ENCODE measurements at places on chromosomes 6 and 20.

DNA sequence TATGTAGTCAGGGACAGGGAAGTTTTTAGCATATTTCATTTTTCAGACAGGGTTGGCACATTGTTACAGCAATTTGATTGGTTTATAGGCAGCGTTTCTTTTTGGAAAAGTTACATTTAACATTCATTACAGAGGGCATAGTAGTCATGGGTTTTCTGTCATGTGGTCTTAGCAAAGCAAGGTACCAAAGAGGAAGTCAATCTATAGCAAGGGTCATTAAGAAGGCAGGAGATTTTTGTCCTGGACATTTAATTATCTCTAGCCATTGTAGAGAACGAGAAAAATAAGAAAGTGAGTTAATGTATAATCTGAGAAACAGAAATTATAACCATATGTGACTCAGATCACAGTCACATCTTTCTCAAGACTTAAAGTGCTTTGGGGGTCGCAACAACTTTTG, 47.4 kb downstream of the TPD52L1 start:
- DNase-seq: no peak

- peak; percentile 77 for DNase-seq
Observed at GRCh38 chr20:32031007-32031958, 20.8 kb upstream of the HCK start.

GRCh38 chr6:150622941-150623874, 23.5 kb downstream of the PLEKHG1 start:
- DNase-seq: no peak

DNA sequence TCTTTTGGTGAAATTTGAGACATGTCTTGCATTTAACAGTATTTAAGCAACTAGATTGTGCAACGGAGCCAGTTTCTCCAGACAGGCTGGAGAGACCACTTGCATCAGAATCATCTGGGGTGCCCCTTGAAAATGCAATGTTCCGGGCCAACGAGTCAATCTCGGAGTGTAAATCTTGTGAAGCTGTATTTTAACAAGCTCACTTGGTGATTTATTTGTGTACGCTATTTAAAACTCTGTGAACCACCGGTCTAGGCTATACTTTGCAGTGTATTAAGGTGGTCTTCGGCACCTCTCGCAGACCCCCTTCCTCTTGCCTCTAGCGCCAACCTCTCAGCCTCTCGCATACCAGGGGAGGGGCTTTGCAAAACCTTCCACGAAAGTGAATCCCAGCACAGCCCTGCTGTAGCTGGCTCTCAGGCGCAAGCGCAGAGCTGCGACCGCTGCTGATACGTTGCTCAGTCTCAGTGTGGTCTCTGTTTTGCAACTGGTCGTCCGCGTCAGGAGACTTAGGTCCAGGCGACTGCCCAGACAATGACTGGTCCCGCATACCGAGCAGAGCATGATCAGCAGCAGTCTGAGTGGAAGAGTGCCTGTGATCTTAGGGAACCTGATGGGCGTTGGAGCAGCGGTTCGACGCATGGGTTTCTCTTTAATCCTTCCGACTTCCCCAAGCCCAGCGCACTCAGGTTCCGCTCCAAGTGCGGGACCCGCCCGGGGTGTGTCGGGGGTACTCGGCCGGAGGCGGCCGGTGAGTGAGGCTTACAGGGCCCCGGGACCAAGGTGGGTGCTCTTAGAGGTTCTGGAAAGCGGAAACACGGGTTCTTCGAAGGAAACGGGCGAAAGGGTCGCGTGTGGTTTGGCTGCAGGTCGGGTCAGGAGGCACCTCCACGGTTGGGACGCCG, at the start of gene ZNF391:
Gene ZNF391, plus strand, starts transcription at position 467 of the 905 bp plus-strand sequence. CDS start 11,612 bp downstream, outside the sequence.
- DNase-seq: peak; percentile 89

DNA sequence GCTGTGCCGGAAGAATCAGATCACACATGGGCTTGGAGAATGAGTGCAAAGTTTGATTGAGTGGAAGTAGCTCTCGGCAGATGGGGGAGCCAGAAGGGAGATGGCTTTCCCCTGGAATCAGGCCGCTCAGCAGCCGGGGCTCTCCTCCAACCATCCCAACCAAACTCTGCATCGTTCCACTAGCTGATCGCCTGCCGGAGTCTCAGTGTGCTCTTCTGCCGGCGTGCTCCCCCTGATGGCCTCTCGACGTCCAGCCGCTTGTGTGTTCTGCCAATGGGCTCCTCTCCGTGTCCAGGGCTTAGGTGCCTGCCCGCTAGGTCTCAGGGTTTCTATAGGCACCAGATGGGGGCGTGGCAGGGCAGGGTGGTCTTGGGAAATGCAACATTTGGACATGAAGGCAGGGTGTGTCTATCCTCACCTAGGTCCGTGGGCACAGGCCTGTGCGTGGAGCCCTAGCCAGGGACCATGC, 4.9 kb upstream of the BIRC7 start:
- peak; percentile 66 for DNase-seq

DNA sequence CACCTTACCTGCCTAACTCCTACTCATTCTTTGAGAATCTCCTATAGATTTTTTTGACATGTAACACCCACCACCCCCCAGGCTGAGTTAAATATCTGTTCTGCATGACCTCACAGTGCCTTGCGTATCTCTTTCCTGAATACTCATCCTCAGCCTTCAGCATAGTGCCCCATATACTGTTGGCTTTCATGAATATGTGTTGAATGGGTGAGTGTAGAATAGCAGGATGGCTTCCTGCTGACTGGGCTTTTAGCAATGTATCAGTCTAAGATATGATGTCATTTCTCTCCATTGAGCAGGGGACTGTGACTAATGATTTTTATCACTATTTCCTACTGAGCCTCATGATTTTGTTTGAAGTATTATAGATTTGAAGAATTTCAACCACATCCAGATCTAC, 361.6 kb upstream of the MARCKS start:
- DNase-seq: peak; percentile 90

DNA sequence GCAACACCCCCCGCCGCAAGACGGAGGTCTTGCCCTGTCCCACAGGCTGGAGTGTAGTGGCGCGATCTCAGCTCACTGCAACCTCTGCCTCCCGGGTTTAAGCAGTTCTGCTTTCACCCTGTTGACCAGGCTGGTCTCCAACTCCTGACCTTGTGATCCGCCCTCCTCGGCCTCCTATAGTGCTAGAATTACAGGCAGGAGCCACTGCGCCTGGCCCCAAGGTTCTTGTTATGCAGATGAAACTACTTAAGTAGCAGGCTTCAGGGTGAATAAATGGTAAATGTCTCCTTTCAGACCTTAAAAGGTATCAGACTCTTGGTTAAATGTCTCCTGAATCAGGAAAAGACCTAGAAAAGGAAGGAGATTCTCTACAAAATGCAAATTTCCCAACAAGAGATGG, 95.4 kb upstream of the TMEM181 start:
- no peak for DNase-seq

- no peak for DNase-seq
Observed at GRCh38 chr6:142550310-142551063, 248.7 kb downstream of the ADGRG6 start.

GRCh38 chr6:35084041-35084491, 57.1 kb downstream of the TCP11 start:
- no peak for DNase-seq

DNA sequence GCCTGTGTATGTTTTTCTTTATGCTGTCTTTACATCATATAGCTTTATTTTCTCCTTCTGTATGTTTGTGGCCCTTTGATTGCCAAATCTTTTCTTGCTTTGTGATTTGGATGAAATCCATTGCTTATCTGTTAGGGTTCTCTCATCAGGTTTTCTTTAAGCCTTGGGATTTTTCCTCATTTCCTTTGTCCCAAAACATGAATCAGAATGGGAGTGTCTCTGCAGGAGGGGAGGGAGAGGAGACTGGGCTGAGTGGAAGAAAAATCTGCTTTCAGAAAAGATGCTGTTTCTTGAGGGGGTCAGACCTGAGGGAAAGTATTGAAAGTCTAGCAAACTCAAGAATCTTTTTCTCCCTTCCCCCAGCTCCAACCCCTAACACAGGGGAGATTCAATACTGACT, 758.0 kb upstream of the MMS22L start:
- no peak for DNase-seq
